ENCODE measurements at places on chromosomes 1 and 21.

GRCh38 chr1:8763888-8764287, 53.6 kb downstream of the RERE start:
- no peak for DNase-seq

GRCh38 chr21:26982767-26983166, 15.9 kb upstream of the ADAMTS5 start:
- DNase-seq, result no peak

- DNase-seq, result no peak
These were observed 14.1 kb upstream of the TTC34 start for GRCh38 chr1:2815551-2815950.

DNA sequence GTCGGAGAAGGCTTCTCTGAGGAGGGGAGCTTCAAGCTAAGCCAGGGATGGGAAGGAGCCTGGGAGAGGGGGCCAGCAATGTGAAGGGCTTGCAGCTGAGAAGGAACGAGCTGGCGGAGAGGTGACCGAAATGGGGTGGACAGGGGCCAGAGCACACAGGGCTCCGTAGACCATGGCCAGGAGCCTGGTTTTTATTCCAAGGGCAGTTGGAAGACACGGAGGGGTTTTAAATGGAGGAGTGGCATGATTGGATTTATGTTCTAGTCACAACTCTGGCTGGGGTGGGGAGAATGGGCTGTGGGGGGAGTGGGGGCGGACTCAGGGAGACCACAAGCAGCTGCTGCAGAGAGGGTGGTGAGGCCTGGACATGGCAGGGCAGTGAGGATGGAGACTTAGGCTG, 5.1 kb upstream of the EPS8L3 start:
- DNase-seq, result no peak

GRCh38 chr1:53172426-53173128, 24.0 kb upstream of the CPT2 start:
- no peak for DNase-seq

- no peak for DNase-seq
These were observed 27.3 kb downstream of the STUM start for GRCh38 chr1:226575739-226576378.

DNA sequence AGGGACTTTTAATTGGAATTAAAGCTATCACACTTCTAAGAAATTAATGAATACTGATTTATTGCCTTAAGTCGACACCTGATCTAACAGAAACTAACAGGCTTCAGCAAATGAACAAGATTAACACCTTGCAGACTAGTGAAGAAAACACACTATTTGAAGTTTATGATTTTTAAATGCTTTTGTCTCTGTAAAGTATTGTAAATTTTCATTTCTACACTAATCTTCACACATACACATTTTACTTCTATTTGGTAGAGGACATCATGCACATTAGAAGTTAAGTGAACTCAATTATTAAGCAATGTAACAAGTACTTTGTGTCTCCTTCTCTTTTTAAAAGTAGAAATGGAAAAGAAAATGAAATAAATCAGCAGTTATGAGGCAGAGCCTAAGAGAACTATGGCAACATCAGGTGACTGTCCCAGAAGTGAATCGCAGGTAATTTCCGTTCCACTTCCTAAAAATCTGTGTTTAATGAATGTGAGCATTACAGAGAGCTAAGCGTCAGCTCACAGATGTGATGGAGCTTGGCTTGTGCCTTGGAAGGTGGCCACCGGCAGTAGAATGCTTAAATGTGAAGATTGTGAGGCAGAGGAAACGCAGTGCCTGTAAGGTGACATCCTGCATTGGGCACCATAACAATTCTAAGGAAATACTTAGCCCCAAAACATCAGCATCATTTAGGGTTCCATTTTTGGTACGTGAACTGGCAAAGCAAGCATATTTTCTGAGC, 1.2 kb downstream of the PRMT2 start:
- no peak for DNase-seq

- no peak for DNase-seq
These were observed 14.5 kb downstream of the IFNAR2 start for GRCh38 chr21:33244082-33244778.

GRCh38 chr1:163528710-163529348, 207.1 kb downstream of the NUF2 start:
- DNase-seq, result no peak

DNA sequence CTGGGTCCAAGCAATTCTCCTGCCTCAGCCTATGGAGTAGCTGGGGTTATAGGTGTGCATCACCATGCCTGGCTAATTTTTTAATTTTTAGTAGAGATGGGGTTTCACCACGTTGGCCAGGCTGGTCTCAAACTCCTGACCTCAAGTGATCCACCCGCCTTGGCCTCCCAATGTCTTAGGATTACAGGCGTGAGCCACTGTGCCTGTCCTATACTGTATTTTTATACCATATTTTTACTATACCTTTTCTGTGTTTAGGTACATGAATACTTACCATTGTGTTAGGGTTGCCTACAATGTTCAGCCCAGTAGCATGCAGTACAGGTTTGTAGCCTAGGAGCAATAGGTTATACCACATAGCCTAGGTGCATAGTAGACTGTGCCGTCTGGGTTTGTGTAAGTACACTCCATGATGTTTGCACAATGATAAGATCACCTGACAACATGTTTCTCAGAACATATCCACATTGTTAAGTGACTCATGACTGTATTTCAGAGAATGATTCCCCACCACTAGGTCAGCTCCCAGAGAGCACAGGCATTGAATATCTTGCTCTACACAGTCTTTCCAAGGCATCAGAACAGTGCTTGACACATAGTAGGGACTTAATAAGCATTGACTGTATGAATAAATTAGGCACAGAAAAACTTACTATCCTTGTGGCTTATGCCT, 6.0 kb upstream of the CITED4 start:
- DNase-seq, result no peak

DNA sequence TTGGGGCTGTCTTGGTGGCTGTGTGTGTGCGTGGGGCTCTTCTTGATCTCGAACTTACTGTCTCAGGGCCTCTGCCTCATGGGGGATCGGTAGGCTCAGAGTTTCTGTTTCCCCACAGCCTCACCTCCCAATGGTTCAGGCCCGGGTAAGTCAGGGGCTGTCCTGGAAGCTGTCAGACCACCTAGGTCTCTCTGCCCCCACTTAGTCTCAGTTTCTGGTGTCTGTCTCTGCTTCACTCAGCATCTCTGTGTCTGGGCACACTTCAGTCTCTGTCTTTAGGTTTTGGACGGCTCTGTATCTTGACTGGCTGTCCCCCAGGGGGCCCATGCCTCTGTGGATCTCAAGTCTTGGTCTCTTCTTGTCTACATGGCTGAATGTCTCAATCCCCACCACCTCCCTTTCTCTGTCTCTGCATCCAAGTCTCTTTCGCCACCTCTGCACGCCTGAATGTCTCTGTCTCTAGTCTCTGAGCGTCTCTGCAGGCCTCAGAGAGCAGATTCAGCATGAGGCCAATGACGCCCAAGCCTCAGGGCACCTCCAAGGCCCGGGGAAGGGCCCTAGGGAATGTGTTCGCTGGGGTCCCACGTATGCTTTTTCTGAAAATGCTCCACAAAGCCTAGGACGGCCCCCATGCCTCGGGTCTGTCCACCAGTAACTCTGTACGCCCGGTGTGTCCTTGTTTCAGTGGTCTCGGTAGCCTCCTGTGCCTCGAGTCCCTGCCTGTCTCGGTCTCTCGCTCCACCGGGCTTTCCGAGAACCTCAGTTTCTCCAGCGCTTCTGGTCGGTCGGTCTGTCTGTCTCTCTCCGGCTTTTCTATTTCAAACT, 818 bp downstream of the FHL3 start:
- no peak for DNase-seq

- no peak for DNase-seq
These were observed 35.9 kb downstream of the TMCC2 start for GRCh38 chr1:205263580-205264190.

GRCh38 chr1:182337736-182338571, 53.6 kb downstream of the GLUL start:
- no peak for DNase-seq

- no peak for DNase-seq
These were observed 844 bp downstream of the NIBAN1 start for GRCh38 chr1:184973272-184974055.

GRCh38 chr1:41918450-41919043, at the start of gene HIVEP3:
TSS of gene HIVEP3 (minus strand) at chr1:41918922.
- peak; percentile 7 for DNase-seq

GRCh38 chr1:112011202-112011601, 21.7 kb upstream of the KCND3 start:
- no peak for DNase-seq

DNA sequence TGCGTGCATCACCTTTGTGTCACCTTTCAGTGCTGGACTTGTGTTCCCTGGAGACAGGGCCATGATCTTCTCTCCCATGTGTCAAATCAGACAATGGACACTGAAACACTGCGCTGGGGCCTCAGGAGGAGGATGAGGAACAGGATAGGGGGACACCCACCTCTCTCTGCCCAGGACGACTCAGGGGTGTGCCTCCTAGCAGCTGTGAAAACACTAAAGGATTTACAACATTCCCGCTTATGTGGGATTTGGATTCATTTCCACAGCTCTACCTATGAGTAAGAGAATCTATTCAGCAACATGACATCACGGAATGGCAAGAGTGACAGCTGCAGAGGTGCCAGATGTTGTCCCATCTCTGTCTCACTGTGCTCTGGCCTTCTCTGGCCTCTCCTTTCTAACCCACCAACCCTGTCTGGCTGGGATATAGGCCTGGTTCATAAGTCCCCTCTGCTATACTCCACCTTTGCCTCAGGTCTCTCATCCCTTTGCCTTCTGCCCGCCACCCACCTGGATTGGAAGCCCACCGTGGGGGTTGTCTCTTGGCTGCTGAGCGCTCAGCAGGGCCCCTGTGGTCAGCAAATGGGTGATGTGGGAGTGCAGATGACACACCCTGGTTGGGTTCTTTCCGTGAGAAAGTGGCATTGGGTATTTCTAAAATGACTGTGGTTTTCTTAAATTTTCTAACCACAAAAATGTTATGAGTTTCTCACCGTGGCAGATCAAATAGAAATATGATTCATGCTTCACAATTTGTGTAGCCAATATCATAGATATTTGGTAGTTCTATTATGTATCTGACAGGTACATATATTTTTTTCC, 47.1 kb upstream of the TLR5 start:
- DNase-seq, result no peak

DNA sequence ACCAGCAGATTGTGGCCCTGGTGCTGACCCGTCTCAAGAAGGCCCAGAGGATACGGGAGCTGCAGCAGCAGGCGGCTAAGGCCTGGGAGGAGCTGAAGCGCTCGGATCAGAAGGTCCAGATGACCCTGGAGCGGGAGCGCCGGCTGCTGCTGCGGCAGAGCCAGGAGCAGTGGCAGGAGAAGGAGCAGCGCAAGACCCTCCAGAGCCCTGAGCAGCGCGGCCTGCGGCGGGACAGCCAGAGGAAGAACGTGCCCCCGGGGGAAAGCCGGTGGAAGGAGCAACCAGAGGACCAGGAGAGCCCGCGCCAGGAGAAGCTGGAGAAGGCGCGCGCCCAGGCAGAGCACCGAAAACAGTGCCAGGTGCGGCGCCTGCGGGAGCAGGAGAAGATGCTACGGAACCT, 1.0 kb downstream of the CCDC185 start:
- DNase-seq, result no peak

GRCh38 chr1:23914921-23915320, 1.8 kb upstream of the CNR2 start:
- DNase-seq, result no peak

GRCh38 chr1:204837440-204838084, 33.1 kb upstream of the NFASC start:
- no peak for DNase-seq

- DNase-seq, result no peak
These were observed 11.8 kb downstream of the TPM3 start for GRCh38 chr1:154179946-154180687.

DNA sequence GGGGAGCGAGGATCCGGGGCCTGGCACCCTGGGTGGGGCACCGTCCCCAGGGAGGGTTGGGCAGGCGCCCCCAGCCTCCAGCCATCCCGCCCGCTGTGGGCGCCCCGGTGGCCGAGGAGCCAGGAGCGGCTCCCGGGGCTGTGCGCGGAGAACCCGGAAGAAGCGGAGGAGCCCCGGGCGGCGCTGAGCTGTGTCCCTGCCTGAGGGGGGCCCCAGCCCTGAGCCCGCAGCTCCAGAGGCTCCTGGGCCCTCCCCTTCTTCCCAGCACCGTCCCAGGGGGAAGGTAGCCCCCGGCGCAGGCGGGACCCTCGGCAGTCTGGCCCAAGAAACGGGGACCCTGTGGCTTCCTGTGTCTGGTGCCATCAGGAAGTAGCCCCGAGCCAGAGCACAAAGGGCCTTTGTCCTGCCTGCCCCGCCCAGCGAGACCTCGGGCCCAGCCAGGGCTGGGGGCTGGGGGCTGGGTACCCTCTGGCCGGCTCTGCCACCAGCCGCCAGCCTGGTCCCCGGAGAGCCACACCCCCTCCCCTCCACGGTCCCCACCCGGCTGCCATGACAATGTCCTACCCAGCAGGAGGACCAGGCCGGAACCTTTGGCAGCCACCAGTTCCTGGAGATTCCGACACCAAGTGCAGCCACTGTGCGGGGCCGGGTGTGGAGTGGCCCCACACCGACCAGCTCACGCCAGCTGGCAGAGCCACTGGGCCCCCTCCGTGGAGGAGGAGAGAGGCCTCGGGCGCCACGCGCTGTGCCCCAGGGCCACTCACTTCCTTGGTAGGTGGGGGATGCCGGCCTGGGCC, 15.6 kb upstream of the TTLL10 start:
- DNase-seq, result no peak

DNA sequence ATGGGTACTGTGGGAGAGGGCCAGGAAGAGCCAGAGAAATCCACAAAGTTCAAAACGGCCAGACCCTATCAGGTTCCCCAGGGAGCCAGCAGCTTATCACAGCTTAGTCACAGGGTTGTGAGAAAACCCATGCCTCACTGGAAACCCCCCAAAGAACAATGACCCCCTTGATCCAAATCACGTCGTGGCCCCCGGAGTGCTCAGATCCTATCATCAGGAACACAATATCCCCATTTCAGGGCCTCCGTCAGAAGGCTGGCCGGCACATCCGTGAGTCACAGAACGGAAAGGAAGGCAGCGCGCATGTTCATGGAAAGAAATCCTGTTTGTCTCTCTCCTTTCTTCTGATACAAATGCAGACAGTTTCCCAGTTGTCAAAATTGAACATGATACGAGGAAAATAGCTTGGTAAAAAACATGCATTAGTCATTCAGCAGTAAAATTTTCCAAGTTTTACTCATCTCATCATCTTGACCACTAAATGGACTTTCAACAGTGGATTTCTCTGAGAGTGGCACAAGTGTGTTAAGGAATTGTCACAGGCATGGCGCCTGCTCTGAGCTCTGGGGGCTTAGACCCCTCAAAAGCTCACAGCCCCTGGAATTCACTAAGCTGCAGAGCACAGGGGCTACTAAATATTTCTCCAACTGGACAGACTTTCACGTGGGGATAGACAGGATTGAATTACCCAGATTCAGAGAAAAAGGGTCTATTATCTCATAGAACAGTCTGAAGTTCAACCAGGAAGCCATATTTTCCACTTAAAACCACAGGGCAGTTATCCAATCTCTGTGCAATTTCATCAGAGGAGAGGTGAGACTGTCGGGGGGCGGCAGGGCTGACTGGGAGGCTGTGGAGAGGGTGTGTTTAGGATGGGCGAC, 124.8 kb downstream of the RIPK4 start:
- DNase-seq, result no peak

Data from NCI-H187 treated with DMSO at 0.1 percent for 48 hours (cell line).